ENCODE measurements at places on chromosomes 6 and 20.

DNA sequence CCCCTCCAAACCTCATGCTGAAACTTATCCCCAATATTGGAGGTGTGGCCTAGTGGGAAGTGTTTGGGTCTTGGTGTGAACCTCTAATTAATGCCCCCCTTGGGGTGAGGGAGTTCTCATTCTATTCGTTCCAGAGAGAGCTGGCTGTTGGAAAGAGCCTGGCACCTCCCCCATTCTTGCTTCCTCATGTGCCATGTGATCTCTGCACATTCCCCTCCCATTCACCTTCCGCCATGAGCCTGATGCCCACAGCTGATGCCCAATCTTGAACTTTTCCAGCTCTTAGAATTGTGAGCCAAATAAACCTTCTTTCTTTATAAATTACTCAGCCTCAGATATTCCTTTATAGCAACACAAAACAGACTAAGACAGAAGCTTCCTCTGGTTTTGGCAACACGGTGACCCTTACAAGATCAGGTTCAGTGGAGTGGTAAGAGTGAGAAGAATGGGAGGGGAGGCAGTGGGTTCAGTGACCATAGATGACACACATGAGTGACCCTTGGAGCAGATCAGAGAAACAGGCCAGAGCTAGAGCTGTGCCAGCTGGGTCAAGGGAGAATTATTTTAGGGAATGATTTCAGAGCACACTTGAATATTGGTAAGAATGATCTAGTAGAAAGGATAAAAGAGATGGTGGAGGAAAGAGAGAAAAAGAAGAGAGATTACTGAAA is 176.4 kb downstream of the LY86 start:
- DNase-seq, result no peak

- no peak for DNase-seq
These were observed 67.5 kb downstream of the MTHFD1L start for GRCh38 chr6:150932996-150933395.

- no peak for DNase-seq
These were observed 155.6 kb upstream of the SMLR1 start for GRCh38 chr6:130671577-130671976.

DNA sequence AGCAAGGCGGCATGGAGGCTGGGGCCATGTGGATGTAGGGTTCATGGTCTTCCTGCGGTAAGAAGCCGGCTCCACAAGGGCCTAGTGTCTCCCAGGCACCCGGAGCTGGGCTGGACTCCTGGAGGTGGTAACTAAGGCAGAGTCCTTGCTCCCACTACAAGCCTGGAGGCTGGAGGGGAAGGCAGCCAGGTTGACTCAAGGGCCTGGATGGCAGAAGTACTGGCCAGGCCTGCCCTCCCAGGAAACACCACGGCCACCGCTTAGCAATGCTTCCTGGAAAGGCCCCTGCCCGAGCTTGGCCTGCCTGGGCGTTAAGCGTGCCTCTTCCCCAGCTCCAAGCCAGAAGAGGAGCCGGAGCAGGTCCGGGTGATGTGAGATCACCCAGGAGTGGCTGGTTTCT is 182.0 kb downstream of the ZDHHC14 start:
- no peak for DNase-seq

DNA sequence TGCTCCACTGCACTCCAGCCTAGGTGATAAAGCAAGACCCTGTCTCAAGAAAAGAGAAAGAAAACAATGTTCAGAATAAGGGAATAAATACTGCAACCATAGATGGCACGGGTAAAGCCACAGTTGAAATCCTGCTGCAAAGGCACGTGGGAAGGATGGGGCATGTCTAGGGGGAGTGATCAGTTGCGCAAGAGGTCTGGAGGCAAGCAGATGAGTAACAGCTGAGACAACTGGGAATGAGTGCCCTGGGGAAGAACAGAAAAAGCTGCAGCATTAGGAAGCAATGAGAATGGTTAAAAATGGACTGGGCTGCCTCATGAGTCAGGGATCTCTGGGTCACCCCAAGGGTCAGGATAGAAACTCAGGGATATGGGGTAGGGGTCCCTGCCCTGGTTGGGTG is 96.3 kb downstream of the GMPR start:
- no peak for DNase-seq

DNA sequence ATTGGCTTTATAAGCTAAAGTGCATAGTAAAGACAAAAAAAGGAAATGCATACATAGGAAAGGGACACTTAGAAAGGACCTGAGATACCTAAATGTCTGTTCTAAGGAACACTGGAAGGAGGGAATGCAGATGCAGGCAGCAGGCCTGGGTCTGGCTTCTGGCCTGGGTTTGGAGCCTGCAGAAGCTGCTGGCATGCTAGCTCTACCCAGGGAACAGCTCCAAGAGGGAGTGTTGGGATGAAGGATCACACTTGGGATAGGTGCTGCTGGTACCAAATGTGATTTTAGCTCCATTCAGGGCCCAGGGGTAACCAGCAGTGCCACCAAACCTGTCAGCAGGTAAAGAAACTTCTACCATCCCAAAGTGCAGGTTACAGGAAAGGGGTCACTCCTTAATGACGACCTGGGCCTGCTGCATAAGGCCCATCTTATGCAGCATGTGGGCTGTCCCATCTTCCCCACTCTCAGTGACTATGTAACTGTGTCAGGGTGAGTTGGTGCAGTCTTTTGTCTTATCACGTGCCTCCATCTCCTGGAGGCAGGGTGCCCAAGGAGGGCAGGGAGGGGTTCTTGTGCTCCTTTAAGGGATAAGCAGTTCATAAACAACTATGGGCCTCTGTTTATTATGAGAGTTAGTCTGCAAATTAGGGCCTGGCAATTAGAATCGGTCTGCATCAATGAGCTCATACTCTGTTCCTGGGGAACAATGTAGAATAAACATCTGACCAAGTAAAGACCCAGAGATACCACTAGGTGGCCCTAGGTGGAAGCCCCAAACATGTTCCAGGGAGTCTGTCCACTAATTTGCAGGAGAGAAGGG is 26.9 kb downstream of the DDX27 start:
- peak; percentile 12 for DNase-seq
